ENCODE measurements at places on chromosomes 3 and 15.

GRCh38 chr15:97947465-97948260 is 12.8 kb upstream of the ARRDC4 start:
- peak; percentile 8 for DNase-seq

GRCh38 chr3:41274944-41275668 is 75.8 kb downstream of the CTNNB1 start:
- peak; percentile 10 for DNase-seq

DNA sequence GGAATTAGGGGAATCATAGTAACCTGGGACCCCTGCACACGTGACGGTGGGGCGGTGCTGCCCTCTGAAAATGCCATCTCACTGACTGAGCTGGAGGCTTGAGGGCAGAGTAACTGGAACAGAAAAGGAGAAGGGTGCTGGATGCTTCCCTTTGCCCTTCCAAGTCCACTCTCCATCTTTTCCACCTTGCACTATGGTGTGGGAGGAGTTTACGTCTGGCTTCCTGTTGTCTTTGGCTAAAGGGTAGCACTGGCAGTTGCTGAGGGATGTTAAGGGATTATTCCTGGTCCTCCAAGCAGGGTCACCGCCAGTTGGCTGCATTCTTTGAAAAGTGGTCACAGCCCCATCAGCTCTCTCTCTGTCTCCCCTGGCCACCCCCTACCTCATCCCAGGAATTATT is 129.4 kb upstream of the SNTN start:
- DNase-seq, result no peak

GRCh38 chr3:160331127-160331937 is 67.7 kb downstream of the IFT80 start:
- DNase-seq, result no peak

DNA sequence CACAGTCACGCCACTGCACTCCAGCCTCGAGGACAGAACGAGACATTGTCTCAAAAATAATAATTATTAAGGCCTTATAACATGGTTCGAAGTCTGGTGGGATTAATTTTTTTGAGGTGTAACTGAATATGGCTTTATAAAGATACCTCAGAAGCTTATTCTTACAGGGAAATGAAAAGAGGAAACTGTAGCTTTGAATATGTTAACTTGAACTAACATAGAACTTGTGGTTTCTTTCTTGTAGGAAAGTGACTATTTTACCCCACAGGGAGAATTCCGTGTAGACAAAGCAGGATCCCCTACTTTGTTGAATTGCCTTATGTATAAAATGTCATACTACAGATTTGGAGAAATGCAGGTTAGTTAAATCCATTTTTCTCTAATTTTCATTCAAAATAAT is 96.3 kb downstream of the STT3B start:
- peak; percentile 8 for DNase-seq
